ENCODE measurements at places on chromosomes 12 and 14.

DNA sequence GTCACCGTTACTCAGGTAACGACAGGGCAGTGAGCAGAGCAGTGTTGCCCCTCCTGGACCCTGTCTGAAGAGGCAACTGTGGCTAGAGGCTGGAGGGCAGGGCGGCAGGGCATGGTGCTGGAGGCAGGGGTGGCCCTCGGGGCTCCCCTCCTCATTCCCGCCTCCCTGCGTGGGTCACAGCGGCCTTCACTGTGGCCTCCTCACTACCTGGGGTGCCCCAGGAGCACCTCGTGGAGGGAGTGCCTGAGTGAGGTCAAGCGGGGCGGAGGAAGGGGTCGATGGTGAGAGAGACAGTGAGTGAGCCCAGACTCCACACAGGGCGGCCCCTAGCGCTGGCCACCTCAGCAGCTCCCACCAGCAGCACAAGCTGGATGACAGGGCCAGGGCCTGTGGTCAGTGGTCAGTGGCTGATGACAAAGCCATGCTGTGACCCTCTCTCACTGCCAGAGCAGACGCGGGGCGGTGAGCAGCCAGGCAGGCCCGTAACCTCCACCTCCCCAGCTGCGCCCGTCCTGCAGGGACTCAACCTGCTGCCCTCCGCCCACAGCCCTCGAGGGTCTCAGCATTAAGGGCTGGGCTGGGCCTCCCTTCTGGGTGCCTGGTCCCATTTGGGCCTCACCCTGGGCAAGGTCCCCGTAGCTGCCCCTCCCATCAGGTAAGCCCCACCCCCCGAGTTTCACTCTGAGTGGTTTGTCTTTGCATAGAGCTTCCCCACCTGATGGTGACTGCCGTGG, 17.8 kb downstream of the GPR132 start:
- peak; percentile 58 for DNase-seq

DNA sequence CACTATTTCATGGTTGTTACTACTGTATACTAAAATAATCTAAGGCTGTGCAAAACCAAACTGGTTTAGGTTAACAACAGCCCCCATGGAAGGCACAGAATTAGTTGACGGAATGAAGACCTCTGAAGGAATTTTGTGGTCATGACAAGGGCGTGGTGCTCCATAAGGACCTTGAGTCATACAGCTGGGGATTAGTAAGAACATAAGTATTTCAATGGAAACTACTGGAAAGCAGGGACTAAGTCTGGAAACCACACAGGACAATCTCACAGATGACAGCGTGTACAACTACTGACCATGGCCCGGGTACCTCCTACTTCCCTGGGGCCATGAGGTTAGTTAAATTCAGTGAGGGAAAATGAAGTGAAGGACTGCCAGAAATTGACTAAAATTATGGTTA, 98.5 kb upstream of the PLEKHA5 start:
- DNase-seq: no peak

DNA sequence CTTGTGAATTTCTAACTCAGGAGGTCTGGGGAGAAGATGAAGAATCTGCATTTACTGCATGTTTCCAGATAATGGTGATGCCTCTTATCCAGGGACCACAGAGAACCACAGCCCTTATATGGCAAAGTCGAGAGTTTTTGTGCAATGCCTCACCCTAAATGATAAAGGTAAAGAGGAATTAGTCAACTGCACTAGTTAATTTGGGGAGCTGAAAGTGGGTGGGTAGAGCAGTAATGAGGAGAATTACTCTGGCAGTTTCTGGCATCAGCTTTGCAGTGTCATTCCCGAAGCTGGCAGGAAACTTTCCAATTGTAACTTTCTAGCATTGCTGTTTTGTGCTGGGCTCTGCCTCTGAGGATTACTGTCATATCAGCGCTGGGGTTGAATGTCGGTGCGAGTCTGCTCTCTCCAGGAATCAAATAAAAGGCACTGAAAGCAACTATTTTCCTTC, 10.3 kb downstream of the EGLN3 start:
- no peak for DNase-seq

GRCh38 chr14:95155045-95155444, 2.3 kb downstream of the DICER1 start:
- no peak for DNase-seq

DNA sequence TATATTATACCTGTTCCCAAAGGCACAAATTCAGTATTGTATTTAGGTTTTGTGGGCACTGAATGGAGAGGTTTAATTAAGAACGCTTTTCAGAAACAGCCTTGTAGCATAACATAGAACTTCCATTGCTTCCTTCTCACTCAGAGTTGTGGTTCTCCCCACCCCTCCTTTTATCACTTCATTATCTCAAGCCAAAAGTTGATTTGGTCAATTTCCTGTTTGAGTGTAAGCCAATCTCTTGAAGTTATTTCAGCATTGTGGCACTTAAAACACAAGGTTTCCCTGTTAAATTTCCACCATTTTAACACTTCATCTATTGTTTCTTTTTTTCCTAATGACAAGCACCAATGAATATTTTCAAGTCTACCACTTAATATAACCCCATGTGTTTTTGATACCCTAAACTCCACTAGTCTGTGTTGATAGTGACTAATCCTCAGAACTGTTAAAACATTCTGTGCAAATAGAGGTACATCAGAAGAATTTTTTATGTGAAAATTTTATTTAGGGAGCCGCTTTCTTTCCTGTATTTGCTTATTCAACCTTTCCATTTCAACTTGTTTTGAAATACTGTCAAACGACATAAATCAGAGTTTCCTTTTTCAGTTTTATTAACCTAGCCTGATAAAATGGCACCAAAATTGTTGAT, 340.1 kb downstream of the BCAT1 start:
- no peak for DNase-seq

GRCh38 chr12:19183121-19183838, 53.7 kb downstream of the PLEKHA5 start:
- DNase-seq: no peak

GRCh38 chr14:23186913-23187654, 3.6 kb upstream of the SLC7A8 start:
- DNase-seq: no peak

DNA sequence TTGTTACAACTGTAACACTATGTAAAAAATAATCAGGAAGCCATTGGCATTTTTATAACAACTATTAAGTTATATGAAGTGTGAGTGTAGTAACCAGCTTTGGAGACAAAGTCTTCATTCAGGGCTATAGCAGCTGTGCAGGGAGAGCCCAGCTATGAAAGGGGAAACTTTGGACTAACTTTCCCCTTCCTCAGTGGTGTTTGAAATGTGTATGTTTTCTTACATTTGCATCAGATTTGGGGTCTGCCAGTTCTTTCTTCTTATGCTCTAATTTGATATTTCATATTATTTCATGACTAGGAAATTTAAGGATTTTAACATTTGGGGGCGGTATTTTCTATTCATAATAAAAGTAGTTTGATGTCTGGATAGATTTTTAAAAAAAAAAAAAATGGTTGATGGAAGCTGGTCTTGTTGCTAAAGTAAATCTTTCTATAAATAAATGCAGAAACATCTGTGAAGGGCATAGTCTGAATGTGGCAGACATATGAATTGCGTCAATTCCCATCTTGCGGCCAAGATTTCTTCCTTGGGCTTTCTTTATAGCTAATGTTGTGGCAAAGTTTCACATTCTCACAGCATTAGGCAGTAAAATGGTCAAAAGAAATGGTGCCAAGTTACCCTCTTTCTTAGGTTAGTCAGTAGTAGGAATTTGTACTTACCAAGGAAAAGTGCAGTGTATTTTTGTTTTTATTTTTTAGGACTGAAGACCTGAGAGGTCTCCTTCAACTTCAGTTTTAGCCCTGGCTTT, 35.6 kb downstream of the RASSF8 start:
- no peak for DNase-seq

- DNase-seq: no peak
Measured at GRCh38 chr12:123223241-123223668, 9.7 kb downstream of the MPHOSPH9 start.

DNA sequence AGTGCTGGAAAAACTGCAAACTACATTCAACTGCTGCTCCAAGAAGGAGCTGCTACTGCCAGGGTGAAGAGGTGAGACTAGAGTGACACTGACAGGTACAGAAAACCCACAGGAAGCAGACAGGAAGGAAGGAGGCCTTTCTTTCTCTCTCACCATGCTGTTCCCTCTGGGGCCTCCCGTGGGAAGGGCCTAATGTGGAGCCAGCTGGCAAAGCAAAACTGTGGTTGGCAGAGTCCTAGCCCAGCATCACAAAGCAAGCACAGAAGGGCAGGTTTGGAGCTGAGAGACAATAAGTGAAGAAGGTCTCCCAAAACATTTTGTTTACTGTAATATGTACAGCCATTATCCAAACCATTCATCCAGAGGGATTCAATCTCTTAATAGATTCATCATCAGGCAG, 122.5 kb upstream of the MAX start:
- no peak for DNase-seq

DNA sequence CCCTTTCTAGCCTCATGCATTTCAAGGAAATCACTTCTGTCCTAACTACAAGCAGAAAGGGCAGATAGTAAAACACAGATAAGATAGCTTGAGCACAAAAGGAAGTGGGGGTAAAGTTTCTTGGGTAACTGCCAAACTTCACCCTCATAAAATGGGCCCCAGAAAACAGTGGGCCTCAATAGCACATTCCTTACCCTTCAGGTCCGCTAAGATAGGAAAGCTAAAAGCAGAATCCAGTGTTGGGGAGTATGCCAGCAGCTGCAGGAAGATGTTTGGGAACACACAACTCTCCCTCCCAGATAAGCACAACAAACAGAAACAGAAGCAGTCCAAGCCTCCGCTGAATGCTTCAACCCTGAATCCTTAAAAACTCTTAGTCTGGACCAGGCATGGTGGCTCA, 110.9 kb upstream of the MGAT4C start:
- no peak for DNase-seq

DNA sequence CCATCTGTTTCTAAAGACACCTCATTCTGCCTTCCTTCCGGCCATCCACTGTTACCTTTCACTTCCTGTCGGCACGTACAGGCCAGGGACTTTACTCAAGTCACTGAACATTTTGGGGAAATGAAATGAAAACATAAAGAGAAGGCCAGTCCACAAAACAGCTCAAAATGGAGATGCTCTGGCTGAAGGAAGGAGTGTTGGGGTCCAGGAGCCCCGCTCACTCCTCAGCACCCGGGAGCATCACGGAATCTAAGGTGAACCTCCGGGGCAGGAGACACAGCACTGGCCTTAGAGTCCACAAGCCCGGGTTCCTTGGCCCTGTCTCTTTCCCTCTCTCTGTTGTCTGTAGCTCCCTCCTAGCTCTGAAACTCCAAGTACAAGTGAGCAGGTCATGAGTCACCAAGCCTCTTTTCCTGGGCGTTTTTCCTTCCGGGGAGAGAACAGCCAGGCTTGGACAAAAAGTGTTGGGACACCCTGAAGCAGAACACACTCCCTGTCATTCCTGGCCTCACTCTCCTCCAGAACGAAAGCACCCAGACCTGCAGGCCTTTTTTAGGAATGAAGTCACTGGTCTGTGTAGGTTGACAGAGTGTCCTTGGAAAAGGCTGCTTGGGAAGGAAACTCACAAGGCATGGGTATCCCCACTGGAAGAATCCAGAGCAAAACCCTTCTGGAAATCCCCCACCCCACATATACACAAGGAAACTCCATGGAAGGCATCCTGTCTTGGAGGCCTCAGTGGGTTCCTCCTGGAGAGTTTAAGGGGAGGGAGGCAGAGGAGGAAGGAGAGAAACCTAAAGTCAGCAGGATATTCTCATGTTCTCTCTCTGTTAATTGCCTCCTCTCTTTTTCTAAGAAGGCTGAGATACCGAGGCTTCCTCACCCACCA, 245.3 kb downstream of the ZFP36L1 start:
- DNase-seq: peak; percentile 75

DNA sequence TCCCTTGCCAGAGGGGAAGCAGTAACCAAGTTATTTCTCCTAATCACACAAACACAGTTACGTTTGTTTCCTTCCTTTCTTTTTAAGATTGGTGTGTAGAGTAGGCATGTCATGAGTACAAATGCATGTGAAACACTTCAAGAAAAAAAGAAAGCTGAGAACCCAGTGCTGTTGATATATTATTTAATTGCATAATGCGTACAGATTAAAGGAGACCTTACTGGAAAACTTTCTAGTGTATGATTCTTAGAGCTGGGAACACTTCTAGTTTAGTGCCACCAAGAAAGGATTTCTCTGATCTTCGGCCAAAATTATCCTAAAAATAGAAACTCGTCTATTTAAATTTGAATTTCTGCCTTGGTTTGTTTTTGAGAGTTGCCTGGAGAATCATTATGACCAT, 365.5 kb downstream of the CCDC91 start:
- no peak for DNase-seq

GRCh38 chr12:52735106-52735505, 31.8 kb upstream of the KRT77 start:
- no peak for DNase-seq

GRCh38 chr12:107369679-107370078, 276.3 kb upstream of the CRY1 start:
- no peak for DNase-seq

GRCh38 chr12:51917746-51918453, 10.6 kb downstream of the ACVRL1 start:
- DNase-seq: no peak

- DNase-seq: no peak
Measured at GRCh38 chr12:125093681-125094330, 28.6 kb downstream of the AACS start.

GRCh38 chr12:104974626-104975290, 11.4 kb upstream of the NOPCHAP1 start:
- no peak for DNase-seq

- no peak for DNase-seq
Measured at GRCh38 chr14:34733245-34733644, 18.9 kb upstream of the CFL2 start.

- no peak for DNase-seq
Measured at GRCh38 chr12:80589077-80589476, 118.4 kb upstream of the MYF6 start.

GRCh38 chr12:3333583-3333982, 157.4 kb upstream of the PRMT8 start:
- no peak for DNase-seq

DNA sequence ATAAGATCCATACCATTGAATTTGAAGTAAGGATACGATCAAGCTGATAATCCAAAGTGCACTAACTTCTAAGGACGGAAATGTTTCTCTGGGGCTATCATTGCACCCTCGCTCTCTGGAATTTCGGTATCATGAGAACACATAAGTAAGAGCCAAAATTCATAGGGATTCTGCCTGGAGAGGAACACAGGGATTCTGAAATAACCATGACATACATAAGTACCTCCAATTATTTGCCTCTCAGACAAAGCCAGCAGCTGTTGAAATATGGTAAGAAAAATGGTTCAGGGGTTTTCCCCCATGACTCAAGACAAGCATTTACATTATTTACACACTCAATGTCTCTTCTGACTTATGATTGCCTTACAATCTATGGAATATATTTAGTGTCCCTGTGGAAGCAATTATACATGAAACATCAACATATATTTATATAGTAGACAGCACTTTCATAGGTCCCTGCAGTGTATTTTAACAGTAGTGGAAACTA, 1123.6 kb upstream of the SEL1L start:
- no peak for DNase-seq

GRCh38 chr14:53751650-53752049, 205.0 kb downstream of the BMP4 start:
- no peak for DNase-seq

- no peak for DNase-seq
Measured at GRCh38 chr12:31773867-31774266, 45.0 kb upstream of the AMN1 start.

GRCh38 chr12:24360057-24360456, 410.6 kb upstream of the SOX5 start:
- DNase-seq: no peak

GRCh38 chr12:24561882-24562770, 386.8 kb downstream of the BCAT1 start:
- DNase-seq: peak; percentile 81

GRCh38 chr12:113852264-113852663, 113.9 kb downstream of the RBM19 start:
- DNase-seq: no peak
